Dermis microvascular lymphatic vessel endothelial cell (primary cell): ENCODE measurements at places on chromosomes 12 and 14. TPM values are rescaled to one million over a fixed set of nuclear protein-coding genes. Genes with fewer than 3 reads are reported as not detected.

DNA sequence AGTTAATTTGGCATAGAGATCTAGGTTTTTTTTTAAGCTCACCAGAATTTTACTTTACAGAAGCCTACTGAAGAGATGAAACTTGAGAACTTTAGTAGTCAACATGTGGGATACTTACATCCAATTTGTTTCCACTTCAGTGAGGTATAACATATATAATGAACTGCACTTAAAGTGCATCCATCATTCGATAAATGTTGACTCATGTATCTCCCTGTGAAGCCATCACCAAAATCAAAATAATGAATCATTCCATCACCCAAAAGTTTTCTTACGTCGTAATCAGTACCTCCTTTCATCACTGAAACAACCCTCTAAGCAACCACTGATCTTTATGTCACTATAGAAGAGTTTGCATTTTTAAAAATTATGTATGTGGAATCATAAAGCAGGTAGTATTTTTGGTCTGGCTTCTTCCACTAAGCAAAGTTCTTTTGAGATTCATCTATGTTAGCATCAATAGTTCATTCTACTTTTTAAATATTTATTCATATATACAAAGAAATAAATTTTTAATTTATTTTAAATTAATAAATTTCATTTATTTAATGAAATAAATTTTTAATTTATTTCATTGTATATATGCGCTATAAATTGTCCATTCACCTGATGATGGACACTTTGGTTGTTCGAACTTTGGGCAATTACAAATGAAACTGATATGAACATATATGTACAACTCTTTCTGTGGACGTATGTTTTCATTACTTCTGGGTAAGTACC, 2.0 kb upstream of the CPNE8 start:
- DNase-seq = no peak

DNA sequence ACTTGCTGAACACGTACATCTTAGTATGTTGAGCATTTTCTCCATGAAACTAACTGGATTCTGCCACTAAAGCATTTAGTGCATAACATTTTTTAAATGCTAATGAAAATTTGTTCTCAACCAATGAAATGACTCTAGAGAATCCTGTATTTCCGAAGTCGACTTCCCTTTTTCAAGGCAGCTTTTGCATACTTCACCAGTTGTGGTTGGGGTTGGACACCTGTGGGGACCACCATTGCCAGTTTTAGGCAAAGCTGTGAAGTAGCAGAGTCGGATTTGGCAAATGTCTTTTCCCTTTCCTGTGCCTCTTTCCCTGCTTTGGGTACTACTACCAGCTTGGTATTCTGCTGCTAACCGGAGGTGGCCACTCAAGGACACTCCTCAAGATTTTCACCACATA, 349.2 kb downstream of the BCAT1 start:
- DNase-seq = no peak

The SCN8A gene
- total RNA-seq = under 0.01 and 0.38 TPM in 2 replicates

The IL22 gene
- not detected in 2 replicates for total RNA-seq

- DNase-seq = peak; percentile 63
Measured at GRCh38 chr12:47949441-47950341, 13.7 kb upstream of the TMEM106C start.

The PFKM gene
- 36.3 and 45.3 TPM in 2 replicates for total RNA-seq

- DNase-seq = peak; percentile 35
Measured at GRCh38 chr14:30906752-30907658, 32.6 kb downstream of the COCH start.

The OR4E2 gene
- not detected in 2 replicates for total RNA-seq

GRCh38 chr14:61526405-61527312, 168.7 kb upstream of the HIF1A start:
- peak; percentile 78 for DNase-seq

DNA sequence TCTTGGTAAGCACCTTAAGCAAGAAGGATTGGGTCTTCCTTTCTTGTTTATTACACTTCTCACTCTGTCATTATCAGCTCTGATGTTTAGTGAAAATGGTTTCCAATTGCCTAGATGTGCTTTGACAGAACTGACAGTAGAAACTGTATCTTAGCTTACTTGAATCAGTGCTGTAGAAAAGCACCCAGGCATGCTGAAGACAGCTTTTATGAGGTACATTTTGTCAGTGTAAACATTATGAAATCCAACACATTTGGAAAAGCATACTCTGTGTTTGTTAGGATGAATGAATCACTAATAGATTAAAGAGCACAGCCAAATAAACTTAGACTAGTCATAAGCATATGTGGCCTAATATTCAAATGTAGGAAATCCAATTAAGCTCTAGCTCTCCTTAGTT, 290.2 kb upstream of the NPAS3 start:
- no peak for DNase-seq

GRCh38 chr14:87690076-87690613, 302.8 kb downstream of the GALC start:
- no peak for DNase-seq

GRCh38 chr14:103624860-103625259, 4.2 kb upstream of the KLC1 start:
- peak; percentile 79 for DNase-seq

DNA sequence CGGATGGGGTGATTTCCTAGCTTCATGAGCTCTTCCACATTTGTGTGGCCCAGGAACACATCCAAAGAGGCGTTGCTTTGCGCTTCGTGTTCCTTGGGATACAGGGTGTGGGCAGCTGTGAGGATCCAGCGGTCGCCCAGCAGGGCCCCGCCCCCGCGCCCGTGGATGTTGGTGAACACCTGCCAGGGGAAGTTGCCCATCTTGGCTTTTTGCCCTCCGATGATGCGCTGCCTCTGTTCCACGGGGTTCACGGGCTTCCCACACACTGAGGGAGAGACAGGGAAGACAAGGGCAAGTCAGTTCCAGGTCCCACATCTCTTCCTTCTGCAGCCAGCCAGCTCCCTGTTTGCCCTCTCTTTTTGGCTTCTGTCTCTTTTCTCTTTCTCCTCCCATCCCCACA, 11.2 kb downstream of the C1R start:
- no peak for DNase-seq

- no peak for DNase-seq
Measured at GRCh38 chr14:68628605-68629310, 164.1 kb downstream of the ZFP36L1 start.

DNA sequence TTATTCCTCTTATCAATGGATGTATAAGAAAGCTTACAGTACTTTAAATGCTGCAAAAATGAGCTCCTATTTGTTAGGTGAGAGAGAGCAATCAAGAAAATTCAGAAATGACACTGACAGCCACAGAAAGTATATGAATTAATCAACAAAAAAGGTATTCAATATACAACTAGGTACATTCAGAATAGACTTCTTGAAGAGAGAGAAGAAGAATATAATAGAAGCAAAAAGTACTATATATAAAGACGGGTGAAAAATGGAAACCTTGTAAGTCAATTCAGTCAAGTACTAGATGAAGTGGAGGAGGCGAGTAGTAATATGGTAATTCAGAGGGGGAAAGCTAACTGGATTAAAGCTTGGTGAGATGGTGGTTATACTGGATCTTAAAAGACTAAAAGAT, 74.3 kb downstream of the HEATR5A start:
- DNase-seq = no peak

DNA sequence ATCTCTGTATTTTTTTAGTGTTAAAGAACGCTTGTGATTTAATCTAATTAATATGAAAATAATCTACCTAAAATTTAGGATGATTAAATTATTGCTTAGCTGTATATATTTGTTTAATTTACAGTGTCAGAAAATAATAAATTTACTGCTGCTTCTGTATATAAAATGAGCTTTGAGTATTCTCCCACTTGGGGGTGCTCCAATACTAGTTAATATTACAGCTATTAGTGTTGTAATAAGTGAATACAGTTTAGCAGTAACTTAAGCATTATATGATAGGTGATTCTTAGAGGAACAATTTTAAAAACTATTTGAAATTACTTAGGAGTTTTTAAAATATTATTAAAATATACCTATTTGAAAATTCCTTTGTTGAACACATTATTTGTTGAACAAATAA, 62.2 kb downstream of the PAPOLA start:
- no peak for DNase-seq

- DNase-seq = no peak
Measured at GRCh38 chr12:79707830-79708229, 17.1 kb upstream of the PAWR start.

The GLT1D1 gene
- total RNA-seq = not detected in 2 replicates

The FGF23 gene
- total RNA-seq = under 0.01 TPM in 1 of 2 replicates, not detected in the other

DNA sequence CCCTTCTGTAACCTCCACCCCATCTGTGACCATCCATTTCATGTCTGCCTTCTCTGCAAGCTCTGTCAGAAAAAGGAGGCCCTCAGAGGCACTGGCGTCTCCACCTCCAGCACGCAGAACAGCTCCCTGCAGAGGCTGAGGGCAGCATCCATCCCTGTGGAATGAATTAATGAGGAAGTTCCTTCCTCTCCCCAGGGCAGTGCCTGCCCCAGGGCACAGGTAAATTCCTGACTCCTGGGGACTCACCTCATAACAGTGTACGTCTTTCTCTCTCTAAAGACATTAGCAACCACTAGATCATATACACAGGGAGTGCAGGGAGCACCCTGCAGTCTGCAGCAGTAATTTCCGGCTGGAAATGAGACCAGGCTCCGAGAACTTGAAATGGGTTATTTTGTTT, 155.0 kb upstream of the TMEM132C start:
- DNase-seq = no peak

- no peak for DNase-seq
Measured at GRCh38 chr12:72974954-72975555, 702.9 kb downstream of the TRHDE start.

DNA sequence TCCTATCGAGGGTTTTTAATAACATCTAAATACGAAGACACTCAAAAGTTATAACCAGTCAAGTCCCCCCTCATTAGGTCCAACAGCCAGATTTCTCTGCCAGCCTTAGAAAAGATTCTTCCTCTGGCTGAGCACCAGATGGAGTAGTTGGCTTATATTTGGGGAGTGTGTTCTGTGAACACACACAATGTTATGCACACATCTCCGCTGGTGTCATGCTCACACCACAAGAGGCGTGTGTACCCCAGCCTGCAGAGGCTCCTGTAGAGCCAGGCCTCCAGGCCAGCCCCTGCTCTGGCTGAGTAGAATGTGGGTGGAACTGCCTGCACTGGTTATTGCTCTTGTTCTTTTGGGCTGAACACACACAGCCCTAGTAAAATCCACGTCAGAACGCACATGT, 64.0 kb downstream of the PIWIL1 start:
- no peak for DNase-seq

- DNase-seq = peak; percentile 75
Measured at GRCh38 chr14:100383727-100384158, 60.6 kb downstream of the SLC25A47 start.

The C12orf56 gene
- total RNA-seq = not detected in 2 replicates

GRCh38 chr14:105087308-105087962, 22.2 kb upstream of the GPR132 start:
- no peak for DNase-seq

DNA sequence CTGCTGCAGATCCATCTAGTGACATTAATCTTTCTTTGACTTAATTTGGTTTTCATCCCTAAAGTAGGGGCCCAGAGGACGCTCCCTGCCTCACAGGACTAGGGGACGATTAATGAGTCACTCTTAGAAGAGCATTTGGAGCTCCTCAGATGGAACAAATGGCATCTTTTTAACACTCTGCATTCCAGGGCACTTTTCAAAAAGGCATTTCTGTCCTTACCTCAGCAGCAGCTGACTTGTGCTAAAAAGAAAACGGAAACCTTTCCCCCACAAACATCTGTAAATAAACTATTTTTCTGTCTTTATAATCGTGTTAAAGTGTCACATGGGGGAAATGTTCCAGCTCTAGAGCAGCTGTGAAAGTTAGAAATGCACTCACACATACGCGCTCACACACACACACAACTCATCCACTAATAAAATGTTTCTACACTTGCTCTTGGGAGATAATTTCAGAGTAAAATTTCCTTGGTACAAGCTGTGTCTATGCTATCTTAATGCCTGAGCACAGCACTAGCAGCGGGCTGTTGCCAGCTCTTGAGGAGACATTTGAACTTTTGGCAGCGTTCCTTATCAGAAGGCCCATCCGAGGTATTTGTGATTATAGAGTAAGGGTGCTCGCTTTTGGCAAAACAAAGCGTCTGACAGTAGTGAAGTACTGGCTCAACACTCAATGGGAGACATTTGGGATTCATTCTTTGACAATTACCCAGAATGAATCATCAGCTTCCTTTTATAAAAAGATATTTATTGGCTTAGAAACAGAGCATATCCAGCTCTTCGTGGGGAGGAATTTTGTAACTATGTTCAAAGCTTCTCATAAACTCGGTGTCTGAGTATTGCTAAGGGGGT, 141.3 kb downstream of the PLXNC1 start:
- DNase-seq = no peak

DNA sequence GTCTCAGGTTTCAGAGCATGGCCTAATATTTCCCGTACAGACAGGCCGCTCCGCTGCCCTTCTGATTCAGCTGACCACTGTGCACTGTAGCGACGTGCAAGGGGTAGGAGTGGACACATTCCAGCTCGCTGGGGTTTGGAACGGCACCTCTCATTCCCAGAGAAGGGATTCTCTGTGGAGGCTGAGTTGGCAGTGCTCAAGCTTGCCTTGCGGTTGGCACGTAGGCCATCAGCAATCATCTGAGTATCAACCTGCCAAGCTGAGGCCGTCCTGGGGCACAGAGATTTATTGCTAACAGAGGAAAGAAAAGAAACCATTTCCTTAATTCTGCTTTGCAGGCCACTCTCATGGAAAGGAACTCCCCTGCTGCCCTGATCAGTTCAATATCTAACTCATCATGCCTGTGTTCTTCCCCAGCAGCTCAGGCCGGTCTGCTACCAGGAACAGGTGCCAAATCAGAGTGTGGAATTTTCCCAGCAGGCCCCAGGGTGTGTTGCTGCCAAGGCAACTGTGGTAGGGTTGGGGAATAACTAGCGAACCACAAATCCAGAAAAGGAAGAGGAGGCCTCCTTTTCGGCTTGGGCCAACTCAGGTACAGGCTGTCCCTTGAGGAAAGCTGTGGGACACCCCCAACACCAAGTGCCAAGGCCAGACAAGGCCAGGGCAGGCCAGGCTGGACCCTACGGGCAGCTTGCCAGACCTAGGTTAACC, 92.5 kb downstream of the SSPN start:
- DNase-seq = no peak

DNA sequence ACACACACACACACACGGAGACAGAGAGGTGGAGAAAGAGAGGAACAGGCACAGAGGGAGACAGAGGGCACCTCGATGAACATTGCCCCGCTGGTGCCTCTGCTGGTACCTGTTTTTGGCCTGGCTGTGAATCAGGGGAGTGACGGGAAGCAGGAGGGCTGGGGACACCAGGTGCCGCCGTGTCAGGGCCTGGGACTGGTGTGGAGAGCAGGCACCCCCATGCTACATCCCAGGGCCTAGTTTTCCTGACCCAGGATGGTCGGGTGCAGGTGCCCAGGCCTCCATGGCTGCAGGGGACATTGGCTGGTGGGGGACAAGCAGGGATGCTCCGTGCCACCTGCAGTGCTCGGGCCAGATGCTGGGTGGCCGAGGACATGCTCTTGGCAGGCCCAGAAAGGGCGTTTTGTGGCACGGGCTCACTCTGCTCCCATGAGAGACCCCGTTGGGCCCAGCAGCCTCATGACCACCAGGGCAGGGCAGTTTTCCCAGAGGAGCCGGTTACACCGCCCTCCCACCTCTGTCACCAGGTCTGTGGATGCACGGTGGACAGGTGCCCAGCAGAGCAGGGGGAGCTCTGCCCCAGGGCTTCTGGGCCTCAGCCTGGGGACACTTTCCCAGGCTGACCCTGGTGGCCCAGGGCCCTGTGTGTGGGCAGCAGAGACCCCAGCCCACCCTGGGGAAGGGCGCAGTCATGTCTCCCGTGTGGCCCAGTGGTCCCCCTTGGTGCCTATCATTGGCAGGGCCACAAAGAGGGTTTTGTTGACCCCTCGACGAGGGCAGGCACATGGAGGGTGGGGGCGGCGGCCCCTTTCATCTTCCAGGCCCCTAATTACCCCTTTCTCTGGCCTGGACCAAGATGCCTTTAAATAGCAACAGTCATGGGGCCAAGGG, 207.5 kb upstream of the RTL1 start:
- no peak for DNase-seq
